ENCODE measurements at places on chromosomes 1 and 21.

DNA sequence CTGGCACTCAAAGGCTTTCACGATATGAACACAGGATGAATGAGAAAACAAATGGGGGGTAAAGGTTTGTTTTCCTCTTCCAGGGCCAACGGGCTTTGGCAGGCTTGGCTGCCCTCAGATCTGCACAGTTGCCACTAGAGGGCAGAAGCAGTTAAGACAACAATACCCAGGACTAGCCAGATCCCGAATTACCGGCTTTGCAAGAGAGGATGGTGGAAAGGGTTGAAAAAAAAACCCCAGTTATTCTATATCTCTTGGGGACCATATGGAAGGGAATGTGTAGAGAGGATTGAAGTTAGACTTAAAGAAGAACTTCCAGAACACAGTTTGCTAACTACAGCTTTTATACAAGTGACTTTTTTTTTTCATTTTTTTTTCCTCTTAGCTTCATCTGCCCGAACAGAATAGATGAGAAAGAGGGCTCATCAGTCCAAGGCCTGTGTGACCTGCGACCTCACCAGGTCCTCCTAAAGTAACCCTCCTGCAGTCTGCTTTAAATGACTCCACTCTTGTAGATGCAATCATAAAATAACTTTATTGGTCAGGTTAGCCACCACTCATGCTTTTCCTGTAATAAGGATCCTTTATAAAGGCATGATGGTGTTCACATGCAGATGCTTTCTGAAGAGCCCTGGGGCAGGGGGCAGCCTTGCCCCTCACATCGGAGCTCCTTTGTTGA lies 10.7 kb downstream of the FMOD start:
- DNase-seq: peak; percentile 74

DNA sequence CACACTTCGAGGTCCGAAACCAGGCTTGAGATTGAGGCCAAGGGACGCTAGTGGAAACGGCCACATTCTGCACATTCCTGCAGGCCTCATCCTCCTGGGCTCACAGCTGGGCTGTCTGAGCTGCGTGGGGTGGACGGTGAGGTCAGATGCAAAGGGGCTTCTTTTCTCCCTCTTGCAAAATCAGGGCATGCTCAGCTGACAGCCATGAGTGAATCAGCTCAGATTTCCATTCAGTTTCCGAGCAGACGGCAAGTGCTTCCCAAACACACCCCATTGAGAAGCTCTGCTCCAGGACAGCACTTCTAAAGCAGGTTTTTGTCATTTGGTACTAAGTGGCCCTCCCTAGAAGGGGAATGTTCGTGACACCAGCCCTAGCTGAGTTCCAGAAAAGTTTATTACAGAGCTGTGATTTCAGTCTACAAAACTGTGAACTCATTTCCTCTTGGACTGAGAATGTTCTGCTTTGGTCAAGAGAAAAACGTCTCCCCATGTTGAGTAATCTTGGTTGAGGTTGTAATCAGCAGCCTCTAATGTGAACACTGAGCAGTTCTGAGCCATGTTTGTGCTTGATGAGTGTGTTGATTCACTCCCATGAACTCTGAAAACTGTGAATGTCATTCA lies 10.0 kb downstream of the PDPN start:
- DNase-seq: no peak

- no peak for DNase-seq
Measured at GRCh38 chr1:18020021-18020817, 87.4 kb upstream of the IGSF21 start.

GRCh38 chr1:221663321-221663720 lies 78.6 kb downstream of the DUSP10 start:
- no peak for DNase-seq

DNA sequence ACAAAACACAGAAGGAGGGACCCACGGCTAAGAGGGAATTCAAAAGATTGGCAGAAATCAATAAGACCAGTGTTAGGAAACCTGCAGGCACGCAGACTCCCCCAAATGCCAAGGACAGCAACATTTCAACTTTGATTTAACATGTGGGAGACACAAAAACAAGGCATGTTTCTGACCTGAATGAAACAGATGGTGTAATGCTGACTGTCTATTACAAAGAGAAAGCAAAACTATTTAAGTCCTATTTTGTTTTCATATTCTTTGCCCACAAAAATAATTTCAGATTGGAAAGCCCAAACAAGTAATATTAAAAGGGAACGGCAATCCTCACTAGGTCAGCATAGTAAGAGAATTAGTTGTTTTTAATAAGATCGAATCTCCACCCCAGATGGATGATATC lies 107.9 kb downstream of the S1PR1 start:
- DNase-seq: no peak

- no peak for DNase-seq
Measured at GRCh38 chr1:231442735-231443134, 20.6 kb upstream of the EGLN1 start.

GRCh38 chr1:38834937-38835827 lies 24.4 kb downstream of the RRAGC start:
- DNase-seq: peak; percentile 77

GRCh38 chr1:89668961-89669360 lies 36.0 kb downstream of the LRRC8C start:
- no peak for DNase-seq

DNA sequence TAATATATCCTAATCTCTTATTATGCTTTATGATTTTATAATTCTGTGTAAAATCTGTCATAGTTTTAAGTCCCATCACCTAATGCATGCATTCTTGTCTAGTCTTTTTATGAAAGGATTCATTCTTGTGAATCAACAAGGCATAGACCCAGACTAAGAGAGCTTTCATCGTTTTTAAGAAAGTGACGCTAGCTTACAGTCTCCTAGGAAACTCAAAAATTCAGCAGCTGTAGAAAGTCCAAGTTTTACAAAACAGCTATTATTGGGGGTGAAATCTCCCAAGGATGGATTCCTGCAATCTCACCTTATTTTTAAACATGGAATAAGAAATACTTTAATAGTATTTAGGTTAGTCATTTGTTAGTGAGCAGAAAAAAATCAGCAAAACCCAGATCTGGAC lies 104.7 kb downstream of the NCAM2 start:
- DNase-seq: no peak

- no peak for DNase-seq
Measured at GRCh38 chr1:182877842-182878241, 38.7 kb downstream of the DHX9 start.

- no peak for DNase-seq
Measured at GRCh38 chr1:116911188-116911553, 1.5 kb downstream of the PTGFRN start.

DNA sequence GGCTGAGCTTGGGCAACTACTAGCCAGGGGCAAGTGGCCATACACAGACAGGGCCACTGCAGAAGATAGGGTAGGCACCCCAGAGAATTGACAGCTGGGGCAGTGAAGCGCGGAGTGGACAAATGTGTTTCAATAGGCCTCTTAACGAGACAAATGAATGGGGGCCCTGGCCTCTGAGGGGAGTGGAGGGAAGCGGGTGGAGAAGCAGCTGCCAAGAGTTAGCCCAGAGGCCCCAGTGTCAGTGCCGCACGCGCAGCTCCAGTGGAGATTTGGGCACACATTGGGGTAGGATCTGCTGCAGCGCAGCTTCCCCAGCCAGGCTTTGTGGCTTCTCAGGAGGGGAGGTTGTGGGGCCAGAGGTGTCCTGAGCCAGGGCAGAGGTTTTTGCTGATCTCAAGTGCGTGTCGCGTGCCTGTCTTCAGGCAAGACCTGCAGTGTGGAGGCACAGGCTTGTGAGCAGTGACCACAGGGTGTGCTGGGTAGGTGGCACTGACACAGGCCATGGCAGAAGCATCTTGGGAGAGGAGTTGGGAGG lies 16.9 kb downstream of the PTPRF start:
- no peak for DNase-seq

DNA sequence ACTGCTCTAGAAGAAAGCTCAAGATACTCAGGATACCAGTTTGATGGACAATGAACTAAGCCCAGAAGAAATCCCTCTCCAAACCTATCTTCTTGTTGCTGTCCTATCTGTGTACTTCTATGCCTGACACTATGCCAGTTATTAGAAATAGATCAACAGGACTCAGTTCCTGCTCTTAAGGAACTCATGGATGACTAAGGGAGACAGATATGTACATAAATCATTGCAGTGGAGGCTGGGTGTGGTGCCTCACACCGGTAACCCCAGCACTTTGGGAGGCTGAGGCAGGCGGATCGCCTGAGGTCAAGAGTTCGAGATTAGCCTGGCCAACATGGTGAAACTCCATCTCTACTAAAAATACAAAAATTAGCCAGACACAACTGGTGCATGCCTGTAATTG lies 42.4 kb upstream of the AK4 start:
- no peak for DNase-seq

GRCh38 chr1:978069-978834 lies 3.6 kb downstream of the PERM1 start:
- no peak for DNase-seq

- DNase-seq: no peak
Measured at GRCh38 chr1:45929257-45929687, 125.9 kb downstream of the MAST2 start.

DNA sequence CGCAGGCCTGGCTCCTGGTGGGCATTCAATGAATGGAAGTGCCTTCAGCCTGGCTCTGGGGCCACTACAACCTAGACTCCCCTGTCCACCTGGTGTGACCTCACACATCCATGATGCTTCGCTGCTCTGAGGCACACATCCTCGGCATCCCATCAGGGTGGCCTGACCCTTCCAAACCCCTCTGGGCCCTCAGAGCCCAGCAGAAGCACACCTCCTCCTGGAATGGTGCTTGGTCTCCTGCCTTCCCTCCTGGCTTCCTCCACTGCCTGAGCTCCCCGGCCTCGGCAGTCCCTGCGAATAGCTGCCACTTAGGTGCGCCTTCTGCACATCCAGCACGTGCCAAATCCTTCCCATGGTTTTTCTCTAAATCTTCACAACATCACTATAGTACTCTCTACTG lies 133.8 kb downstream of the GLIS1 start:
- DNase-seq: no peak

DNA sequence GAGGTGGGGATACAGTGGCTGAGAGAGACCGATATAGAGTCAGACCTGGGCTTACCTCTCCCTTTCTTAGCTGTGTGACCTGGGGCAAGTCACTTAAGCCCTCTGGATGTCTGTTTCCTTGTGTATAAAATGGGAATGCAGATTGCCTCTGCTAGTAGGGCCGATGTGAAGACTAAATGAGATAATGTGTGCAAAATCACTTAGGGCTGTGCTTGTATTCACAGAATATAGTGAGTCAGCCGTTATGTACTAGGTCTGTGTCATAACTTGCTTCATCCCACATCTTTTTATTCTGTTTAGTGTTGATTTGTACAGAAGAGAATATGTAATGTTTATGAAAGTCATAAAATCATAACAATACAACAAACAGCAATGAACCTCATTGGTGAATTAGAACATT lies 56.0 kb downstream of the PTPRU start:
- DNase-seq: no peak

- no peak for DNase-seq
Measured at GRCh38 chr1:65882076-65882475, 89.4 kb downstream of the PDE4B start.

DNA sequence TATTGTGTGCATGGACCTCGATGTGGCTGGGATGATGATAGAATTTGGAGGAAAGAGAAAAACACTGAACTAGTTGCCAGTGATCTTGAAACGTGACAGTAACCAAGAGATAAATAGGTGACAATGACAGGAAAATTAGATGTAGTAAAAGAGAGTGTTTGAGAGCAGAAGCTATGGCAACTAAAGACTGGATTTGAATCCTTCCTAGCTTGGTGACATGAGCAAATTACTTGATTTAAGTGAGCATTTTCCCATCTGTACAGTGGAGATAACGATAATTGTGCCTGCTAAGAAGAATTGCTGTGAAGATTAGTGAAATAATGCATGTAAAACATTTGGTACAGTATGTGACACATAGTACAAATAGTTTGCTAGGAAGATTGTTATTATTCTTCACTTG lies 12.7 kb downstream of the TTC3 start:
- DNase-seq: no peak
